Keratinocyte (primary cell): ENCODE measurements at places on chromosomes 7 and 10. TPM values are rescaled to one million over a fixed set of nuclear protein-coding genes. Genes with fewer than 3 reads are reported as not detected.
A peak's percentile ranks its signal among the peaks of the same experiment; 100 is the strongest.

Gene KCND2
- polyA plus RNA-seq = 0.01 TPM in 1 of 3 replicates, not detected in the others

Gene ATOH7
- 0.04 to 0.07 TPM in 2 of 3 replicates, not detected in the other for polyA plus RNA-seq

DNA sequence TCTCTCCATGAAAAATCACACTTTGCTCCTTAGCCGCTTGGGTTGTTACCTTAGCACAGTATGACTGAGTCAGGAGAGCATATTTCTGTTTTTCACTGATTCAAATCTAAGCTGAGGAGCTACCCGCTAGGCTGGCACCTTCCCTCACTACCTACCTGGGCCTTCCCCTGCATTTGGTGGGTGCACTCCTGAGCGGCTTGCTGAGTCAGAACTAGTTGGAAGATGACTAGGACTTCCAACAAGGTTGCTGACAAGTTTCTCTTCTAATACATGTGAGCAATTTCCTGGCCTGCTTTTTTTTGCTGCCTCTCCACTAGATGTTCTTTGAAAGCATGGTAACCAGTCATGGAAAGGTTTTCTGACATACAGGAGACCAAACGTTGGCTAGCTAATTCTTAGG is 43.8 kb upstream of the SEC61G start:
- DNase-seq = peak; percentile 30

- DNase-seq = no peak
Measured at GRCh38 chr10:2936816-2937215, 130.5 kb upstream of the PFKP start.

Gene PLEKHA1
- 52.8 to 66.7 TPM (median 55.8 TPM) in 3 replicates for polyA plus RNA-seq

Gene CPED1
- polyA plus RNA-seq = 0.62 to 1.1 TPM (median 0.72 TPM) in 3 replicates

DNA sequence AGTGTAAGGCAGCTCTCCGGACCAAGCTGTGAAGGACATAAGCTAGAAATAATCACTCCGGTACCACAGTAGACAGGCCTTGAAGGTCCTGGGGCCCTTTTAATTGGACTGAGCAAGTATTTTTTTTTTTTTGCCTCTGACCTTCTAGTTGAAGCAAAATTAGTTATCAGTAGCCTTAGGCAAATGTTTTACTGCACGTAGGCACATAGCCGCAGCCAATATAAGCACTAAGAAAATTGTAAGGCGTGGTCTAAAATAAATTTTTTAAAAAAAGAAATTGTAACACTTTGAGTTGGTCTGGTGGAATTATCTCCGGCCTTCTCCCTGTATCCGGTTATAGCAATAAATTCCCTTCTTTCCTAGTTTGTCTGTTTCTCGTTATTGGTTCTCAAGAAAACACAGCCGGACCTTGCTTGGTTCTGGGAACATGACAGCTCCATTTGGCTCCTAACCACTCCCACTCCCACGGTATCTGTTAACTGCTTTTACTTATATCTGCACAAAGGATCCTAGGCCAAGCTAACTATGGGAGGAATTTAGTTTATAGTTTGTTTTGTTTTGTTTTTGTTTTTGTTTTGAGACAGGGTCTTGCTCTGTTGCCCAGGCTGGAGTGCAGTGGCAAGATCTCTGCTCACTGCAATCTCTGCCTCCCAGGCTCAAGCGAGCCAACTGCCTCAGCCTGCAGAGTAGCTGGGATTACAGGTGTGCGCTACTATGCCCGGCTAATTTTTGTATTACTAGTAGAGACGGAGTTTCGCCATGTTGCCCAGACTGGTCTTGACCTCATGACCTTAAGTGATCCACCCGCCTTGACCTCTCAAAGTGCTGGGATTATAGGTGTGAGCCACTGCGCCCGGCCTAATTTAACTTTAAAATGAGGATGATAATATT is 124.4 kb upstream of the KIF5B start:
- DNase-seq = no peak

Gene RARRES2
- not detected in 3 replicates for polyA plus RNA-seq

Gene C10orf71
- polyA plus RNA-seq = not detected in 3 replicates

GRCh38 chr7:12119620-12120303 is 91.3 kb upstream of the TMEM106B start:
- DNase-seq = no peak

Gene CEP41
- polyA plus RNA-seq = 10.1 to 21.5 TPM (median 13.4 TPM) in 3 replicates

DNA sequence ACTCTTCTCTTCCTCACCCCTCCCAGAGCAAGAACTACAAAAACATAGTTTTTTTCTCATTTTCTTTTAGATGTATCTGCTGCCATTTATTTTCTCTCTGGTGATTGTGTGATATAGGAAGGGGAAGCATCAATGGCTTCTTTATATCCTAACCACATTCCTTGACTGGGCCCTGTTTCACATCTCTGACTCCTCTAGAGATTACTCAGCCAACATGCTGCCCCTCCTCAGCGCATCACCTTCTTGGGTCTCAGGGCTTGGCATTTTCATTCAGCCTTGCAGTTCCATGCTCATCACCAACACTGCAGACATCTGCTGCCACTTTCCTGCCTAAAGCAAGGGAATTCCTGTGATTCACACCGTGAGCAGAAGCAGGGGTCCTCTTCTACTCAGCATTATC is 705.5 kb downstream of the AUTS2 start:
- DNase-seq = no peak

DNA sequence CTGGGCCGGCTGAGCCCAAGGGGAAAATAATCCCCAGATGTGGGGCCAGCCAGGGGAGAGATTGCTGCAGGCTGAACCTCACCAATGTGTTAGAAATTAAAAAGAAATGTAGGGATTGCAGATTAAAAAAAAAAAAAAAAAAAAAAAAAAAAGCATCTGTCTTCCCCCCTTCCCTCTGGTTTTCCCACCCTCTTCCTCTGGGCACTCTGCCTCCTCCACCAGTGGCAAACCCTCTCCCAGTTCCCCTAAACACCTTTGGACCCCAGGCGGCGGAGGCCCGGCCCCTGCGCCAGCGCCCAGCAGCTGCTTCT is 7.1 kb downstream of the MNX1 start:
- no peak for DNase-seq

GRCh38 chr7:158850545-158851102 is 5.7 kb upstream of the DYNC2I1 start:
- DNase-seq = no peak

DNA sequence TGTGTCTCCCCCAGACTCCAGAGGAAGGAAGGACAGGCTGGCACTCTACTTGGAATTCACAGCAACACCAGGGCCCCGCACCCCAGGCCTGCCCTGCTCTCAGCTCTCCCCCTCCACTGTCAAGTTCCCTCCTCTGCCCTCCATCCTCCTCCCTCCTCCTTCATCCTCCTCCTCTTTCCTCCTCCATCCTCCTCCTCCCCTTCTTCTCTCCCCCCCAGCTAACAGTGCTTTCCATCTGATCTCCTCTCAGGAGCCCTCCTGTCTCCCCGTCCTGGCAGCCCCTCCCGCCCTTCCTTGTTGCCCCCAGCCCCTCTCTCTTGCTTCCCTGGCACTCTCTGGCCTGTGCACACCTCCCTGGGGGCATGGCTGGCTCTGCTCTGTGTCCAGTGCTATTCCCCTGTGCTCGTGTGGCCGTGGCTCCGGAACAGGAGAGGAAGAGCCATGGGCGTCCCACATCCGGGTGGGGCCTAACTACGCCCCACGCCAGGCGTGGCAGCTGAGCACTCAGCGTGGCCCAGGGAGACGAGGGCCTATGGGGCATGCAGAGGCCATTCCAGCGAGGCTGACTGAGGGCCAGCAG is 64.2 kb downstream of the PWWP2B start:
- no peak for DNase-seq

Gene FRAT2
- polyA plus RNA-seq = 3.8 to 5.5 TPM (median 5.0 TPM) in 3 replicates

DNA sequence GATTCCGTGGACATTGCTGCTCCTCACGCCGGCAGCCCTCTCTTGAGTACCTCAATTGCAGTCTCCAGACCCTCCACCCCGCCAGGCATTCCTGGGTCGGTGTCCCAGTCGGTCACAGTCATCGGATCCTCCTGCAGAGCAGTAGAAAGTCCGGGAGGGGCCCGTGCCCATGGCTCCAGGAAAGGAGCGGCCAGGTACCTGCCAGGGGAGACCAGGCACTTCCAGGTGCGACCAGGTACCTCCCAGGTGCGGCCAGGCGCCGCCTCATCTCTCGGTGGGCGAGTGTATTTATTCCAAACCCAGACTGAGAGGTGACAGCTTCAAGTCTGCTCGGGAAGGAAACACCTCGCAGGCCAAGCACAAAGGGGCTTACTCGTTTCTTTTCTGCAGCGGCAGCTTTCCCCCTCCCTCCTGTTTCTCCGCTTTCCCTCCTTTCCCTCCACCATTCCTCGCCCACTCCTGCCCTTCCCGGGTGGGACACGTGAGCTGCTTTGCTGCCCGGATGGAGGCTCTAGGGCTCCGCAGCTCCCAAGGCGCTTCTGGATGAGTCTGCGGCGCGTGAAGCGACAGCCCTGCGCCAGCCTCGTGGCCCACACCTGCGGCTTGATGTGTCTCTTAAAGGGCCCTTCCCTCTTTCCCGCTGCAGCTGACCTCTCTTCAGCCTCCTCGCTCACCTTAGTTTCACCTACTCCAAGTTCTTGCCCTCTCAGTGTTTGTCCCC is 39.4 kb upstream of the AGK start:
- no peak for DNase-seq

GRCh38 chr10:7700577-7701125 is 2.5 kb upstream of the ITIH2 start:
- no peak for DNase-seq

- no peak for DNase-seq
Measured at GRCh38 chr7:152931633-152932032, 172.1 kb downstream of the ACTR3B start.

Gene CALD1
- 169 to 229 TPM (median 198 TPM) in 3 replicates for polyA plus RNA-seq

- no peak for DNase-seq
Measured at GRCh38 chr7:126699707-126700106, 553.0 kb downstream of the GRM8 start.

Gene HOXA3
- polyA plus RNA-seq = 0.17 to 0.84 TPM (median 0.58 TPM) in 3 replicates

GRCh38 chr7:132065193-132065988 is 509.0 kb upstream of the PODXL start:
- DNase-seq = peak; percentile 77

DNA sequence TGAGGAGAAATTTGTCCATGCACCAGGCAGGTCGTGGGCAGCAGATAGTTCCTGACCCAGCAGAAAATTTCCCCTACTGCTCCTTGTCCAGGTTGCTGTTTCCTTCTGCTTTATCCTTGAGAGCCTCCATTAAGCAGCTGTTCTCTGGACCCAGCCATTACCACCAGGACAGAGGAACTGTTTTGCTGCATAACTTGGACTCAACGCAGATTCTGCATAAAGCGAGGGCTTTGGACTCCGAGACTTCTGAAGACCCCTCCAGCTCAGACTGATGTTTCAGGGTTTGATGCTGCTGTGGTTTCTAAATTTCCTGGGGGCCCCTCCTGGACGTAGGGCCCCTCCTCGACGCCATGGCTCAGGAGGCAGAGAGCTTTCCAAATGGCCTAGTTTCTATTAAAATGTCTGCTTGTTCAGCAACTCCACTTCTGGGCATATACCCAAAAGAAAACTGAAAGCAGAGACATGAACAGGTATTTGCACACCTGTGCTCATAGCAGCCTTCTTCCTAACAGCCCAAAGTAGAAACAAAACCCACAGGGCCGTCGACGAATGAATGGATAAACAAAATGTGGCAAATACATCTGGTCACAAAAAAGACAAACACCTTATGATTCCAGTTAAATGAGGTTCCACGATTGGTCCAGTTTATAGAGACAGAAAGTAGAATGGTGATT is 28.3 kb upstream of the LMTK2 start:
- no peak for DNase-seq

Gene TMEM130
- not detected in 3 replicates for polyA plus RNA-seq

- DNase-seq = no peak
Measured at GRCh38 chr10:133100706-133101415, 13.1 kb downstream of the ADGRA1 start.

- no peak for DNase-seq
Measured at GRCh38 chr7:158262284-158263109, 325.1 kb downstream of the PTPRN2 start.

Gene THAP5
- 4.9 to 9.2 TPM (median 6.6 TPM) in 3 replicates for polyA plus RNA-seq

- no peak for DNase-seq
Measured at GRCh38 chr7:117347480-117347879, 24.6 kb upstream of the WNT2 start.

- DNase-seq = no peak
Measured at GRCh38 chr10:85510682-85511081, 855.9 kb downstream of the GRID1 start.

GRCh38 chr10:44201011-44201410 is 183.9 kb downstream of the CXCL12 start:
- DNase-seq = no peak

DNA sequence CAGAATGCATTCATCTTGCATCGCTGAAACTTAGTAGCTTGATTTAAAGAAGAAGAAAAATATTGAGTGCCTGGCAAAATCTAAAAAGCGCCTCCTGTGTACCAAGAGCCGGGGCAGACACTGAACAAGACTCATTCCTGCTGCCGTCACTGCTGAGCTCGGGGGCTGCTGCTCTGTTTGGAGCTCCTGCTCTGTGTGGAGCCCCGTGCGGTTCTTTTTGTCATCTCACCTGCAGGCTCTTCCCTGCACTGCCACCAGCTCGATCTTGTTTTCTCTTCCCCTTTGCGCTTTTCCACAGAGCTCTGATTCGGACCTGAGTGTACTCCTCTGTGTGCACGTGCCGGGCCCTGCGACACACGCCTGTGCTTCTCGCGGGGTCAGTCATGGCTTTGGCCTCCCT is 462.1 kb upstream of the DPP6 start:
- DNase-seq = no peak

GRCh38 chr7:94029976-94030375 is 25.8 kb upstream of the BET1 start:
- no peak for DNase-seq

DNA sequence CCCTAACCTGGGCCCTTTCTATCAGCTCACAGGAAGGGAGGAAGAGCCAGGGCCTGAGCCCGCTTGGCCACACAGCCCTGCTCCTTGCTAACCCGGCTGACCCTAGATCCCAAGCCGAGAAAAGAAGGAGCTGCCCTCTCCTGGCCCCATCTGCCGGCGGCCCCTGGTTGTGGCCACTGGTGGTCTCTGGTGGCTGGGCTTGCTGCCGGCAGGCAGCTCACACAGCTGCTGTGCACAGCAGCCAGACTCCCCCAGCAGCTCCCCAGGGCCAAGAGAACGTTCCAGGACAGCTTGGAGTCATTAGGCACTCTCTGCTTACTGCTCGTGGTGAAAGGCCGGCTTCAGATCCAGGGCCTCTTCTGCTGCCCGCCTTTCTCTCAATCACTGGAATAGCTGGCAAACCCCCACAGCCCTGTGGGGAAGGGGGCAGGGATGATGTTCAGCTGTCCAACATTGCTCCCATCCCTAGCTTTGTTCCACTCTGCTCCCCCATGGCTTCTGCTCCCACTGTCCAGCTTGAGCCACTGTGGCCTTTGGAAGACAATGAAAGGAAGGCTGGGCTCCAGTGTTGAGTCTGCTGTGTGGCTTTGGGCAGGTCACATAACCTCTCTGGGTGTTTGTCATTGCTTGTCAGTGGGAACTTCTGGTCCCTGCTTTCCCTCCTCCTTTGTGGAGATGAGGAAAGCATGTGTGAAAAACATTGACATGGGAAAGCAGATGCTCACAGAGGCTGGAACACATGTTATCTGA is 35.4 kb upstream of the COL13A1 start:
- DNase-seq = no peak

DNA sequence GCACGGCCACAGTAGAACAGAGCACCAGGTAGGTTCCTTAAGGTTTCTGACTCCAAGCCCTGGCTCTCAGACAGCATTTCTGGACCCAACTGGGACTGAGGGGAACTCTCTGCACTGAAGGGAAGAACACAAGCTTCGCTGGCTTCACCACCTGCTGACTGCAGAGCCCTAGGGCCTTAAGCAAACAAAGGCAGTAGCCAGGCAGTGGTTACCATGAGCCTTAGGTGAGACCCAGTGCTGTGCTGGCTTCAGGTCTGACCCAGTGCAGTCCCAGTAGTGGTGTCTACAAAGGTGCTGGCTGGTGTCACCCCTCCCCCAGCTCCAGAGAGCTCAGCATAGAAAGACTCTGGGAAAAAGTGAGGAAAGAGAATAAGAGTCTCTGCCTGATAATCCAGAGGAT is 59.5 kb downstream of the SIRT1 start:
- no peak for DNase-seq
